ENCODE measurements at places on chromosomes 6 and 20.
A peak's percentile ranks its signal among the peaks of the same experiment; 100 is the strongest.

DNA sequence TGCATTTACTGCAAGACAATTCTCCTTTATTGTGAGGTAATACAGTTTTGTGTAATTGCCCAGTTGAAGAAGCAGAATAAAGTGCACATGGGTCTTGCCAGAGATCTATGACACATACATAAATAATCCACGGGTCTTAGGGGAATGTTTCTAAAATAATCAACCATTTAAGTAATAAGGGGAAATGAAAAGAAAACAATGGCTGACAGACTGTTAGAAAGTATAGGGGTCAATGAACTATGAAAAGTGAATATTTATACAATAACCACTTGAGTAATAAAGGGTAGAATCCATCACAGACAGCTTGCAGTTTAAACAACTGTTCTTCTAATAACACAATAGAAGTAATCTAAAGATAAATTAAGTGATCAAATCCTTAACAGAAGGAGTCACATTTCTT, 477.2 kb downstream of the EYS start:
- DNase-seq = no peak

GRCh38 chr6:132812756-132813172, 1.6 kb upstream of the RPS12 start:
- DNase-seq = no peak

- no peak for DNase-seq
Measured at GRCh38 chr20:57821935-57822334, 112.1 kb upstream of the PMEPA1 start.

- no peak for DNase-seq
Measured at GRCh38 chr6:36032261-36032660, 4.7 kb downstream of the MAPK14 start.

- DNase-seq = peak; percentile 16
Measured at GRCh38 chr6:42428326-42429041, 23.2 kb downstream of the TRERF1 start.

DNA sequence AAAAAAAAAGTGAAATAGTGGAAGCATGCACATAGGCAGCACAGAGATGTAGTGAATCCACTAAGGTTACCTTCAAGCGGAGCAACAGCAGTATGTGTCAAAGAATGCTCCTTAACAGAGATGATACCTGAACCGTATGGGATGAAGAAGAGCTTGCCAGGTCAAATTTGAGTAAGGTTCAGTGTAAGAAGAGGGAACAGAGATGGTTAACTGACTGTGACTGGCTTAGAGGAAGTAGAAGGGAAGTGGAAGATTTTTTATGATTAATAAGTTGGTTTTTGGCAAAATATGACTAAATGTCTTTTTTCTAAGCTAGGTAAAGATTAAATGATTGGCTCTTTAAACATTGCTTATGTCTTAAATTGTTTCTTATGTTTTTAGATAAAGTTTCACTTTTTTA, 52.6 kb upstream of the C20orf144 start:
- DNase-seq = no peak

DNA sequence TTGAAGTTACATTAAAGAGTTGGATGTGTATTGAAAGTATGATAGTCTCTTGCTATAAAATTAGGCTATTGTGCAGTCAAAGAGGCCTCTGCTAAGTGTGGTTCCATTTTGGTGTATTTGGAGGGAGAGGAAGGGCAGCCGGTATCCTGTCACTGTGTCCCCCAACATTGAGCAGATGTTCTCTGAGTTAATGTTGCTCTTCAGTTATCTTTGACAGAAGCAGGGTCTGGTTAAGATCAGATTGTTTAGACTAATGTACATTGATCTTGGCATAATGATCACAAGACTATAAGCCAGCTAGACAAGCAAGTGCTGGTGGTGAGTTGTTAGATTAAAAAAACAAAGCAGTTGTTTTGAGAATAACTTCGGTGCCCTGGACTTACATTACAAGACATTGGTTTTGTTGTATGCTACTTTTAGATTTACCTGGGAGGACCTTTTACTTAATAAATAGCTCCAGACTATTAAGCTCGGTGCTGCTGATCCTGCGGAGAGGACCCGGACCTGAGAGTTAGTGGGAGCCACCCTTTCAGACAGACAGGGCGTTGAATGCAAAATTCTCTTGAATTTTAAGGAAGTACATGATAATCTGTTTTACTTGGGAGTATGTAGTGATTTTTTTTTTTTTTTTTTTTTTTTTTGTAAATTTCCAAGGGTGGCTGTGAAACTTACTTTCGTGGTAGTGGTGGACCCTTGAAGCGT, 97.8 kb downstream of the JARID2 start:
- DNase-seq = no peak

DNA sequence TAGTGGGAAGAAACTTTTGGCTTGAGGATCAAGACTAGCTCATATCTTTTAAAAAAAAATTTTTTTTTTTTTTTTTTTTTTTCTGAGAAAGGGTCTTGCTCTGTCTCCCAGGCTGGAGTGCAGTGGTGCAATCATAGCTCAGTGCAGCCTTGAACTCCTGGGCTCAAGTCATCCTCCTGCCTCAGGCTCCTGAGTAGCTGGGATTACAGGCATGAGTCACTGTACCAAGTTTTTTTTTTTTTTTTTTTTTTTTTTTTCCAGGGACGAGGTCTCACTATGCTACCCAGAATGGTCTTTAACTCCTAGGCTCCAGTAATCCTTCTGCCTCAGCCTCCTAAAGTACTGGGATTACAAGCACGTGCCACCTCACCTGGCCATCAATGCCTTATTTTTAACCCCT, 27.9 kb downstream of the GCLC start:
- no peak for DNase-seq

DNA sequence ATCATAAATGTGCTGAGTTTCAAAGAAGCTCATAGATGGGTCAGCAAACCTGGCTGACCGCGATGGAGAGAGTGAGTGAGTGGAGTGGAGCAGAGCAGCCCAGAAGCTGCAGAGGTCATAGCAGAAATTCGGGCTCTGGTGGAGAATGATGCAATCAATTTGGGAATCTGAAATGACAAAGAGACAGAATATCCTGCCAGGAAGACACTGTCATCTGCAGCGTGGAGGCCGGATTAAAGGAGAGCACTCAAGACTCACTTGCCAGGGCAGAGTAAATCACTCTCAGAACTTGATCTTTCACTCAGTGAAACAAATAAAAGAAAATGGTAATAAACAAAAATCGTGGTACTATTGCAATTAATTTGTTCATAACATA, 109.6 kb upstream of the RREB1 start:
- no peak for DNase-seq

GRCh38 chr6:169800116-169800667, 48.8 kb downstream of the ERMARD start:
- DNase-seq = no peak

DNA sequence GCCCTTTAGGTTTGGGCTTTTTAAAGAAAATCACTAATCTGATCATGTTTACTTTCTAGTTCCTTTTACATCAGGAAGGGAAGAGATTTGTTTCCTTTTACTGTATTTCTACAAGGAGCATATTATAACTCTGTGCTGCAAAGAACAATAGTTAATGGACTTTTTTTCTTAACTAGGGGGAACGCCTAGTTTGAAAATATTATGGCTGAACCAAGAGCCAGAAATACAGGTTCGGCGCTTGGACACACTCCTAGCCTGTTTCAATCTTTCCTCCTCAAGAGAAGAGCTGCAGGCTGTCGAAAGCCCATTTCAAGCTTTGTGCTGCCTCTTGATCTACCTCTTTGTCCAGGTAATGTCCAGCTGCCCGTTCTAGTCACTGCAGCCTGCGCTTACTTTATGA, 41.4 kb downstream of the FAM120B start:
- DNase-seq = no peak

DNA sequence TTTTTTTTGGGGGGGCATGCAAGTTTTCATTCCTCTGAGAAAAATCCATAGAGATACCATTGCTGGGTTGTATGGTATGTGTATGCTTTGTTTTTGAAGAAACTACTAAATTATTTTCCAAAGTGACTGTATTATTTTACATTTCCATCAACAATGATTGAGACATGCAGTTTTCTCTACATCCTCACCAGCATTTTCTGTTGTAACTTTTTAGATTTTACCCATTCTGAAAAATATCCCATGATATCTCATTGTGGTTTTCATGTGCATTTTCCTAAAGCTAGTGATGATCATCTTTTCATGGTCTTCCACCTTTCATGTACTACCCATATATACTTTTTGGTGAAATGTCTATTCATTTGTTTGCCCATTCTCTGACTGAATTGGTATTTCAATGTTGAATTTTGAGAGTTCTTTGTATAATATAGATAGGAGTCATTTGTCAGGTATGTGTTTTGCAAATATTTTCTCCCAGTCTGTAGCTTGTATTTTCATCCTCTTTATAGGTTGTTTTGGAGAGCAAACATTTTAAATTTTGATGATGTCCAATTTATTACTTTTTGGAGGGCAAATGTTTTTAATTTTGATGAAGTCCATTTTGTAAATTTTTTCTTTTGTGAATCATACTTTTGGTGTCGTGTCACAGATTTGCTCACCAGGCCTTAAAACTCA, 827.5 kb upstream of the CITED2 start:
- DNase-seq = no peak

GRCh38 chr6:85580118-85580877, 13.4 kb downstream of the SNX14 start:
- no peak for DNase-seq

DNA sequence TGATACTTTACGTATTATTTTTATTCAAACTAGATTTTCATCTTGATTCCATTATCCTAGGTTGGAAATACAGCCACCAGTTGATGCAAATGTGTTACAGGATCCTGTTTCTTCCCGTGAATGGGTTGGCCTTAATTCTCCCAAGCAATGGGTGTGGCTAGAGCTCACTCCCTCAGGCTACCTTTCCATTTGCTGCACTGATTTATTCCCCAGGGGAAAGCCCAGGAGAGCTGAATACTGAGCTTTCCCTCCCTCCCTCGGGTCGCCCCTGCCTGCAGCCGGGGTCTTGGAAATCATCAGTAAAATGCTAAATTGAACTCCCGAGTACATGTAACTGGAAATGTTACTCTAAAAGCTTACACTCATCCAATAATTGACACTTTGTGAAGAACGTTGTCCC, 9.9 kb downstream of the SMOC2 start:
- DNase-seq = no peak

DNA sequence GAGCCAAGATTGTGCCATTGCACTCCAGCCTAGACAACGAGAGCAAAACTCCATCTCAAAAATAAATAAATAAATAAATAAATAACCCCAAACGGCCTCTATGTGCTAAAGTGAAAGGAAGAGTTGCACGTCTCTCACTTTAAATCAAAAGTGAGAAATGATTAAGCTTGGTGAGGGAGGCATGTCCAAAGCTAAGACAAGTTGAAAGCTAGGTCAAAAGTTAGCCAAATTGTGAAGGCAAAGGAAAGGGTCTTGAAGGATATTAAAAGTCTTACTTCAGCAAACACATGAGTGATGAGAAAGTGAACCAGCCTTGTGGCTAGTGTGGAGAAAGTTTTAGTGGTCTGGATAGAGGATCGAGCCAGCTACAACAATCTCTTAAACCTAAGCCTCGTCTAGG, 14.3 kb downstream of the ZBP1 start:
- no peak for DNase-seq

DNA sequence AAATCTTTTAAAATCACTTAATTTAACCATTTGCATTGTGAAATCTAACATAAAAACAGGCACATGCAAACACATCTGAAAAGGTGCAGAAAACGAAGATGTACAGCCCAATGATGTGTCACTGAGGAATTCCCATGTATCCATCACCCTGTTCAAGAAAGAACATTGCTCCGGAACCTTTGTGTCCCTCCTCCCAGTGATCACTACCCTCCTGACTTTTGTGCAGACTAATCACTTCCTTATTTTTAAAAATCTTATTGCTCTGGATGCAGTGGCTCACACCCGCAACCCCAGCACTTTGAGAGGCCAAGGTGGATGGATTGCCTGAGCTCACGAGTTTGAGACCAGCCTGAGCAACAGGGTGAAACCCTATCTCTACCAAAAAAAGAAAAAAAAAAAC, 14.6 kb downstream of the GINS1 start:
- no peak for DNase-seq

- DNase-seq = no peak
Measured at GRCh38 chr20:50292591-50293283, 102.1 kb downstream of the CEBPB start.
